ENCODE measurements at places on chromosomes 16 and 17. TPM values are rescaled to one million over a fixed set of nuclear protein-coding genes. Genes with fewer than 3 reads are reported as not detected.
A peak's percentile ranks its signal among the peaks of the same experiment; 100 is the strongest.

Gene TMC5
- total RNA-seq = not detected

GRCh38 chr17:37708616-37709212 lies 36.1 kb downstream of the HNF1B start:
- no peak overlapping the region for H3K4me3 ChIP-seq
- H3K36me3 ChIP-seq = no peaks in the 10 kb centered on the region
- peak; percentile 12 for DNase-seq
- H3K27me3 ChIP-seq = peaks cover 33% of the 10 kb centered on the region

DNA sequence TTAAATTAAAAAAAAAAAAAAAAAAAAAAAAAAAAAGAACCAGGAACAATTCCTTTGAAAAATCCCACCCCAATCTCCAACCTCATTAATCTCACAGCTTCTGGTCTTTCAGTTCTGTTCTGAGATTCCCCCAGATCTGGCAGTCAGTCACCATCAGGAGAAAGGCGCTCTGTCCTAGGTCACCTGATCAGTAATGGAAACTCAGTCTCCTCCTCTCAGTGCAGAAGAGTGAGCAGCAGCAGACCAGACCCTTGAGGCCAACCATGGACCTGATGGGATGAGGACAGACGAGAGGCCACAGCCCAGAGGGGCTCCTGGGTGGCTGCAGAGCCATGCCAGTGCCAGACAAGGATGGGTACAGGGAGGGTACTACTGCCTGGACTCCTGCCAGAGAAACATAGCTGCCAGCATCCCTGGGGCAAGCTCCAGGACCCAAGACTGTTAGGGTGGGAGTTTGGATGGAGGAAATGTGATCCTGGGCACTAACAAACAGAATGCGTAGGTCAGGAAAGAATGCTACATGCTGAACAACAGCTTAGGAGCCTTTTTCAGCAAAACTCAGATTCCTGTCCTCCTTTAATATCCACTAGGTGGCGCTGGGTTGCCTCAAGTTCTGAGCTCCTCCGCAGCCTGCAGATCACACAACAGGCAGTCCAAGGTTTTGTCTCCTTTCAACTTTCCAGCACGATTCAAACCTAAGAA lies 28.7 kb downstream of the MPG start:
- no peak overlapping the region for H3K27ac ChIP-seq
- peak; percentile 62 for DNase-seq
- H3K4me3 ChIP-seq = no peak overlapping the region
- H3K27me3 ChIP-seq = no peaks in the 10 kb centered on the region
- H3K36me3 ChIP-seq = peaks cover 14% of the 10 kb centered on the region

Gene HBA1
- not detected for total RNA-seq

- no peak overlapping the region for H3K27ac ChIP-seq
- H3K36me3 ChIP-seq = peaks cover 10% of the 10 kb centered on the region
- no peak overlapping the region for H3K4me3 ChIP-seq
- H3K27me3 ChIP-seq = no peaks in the 10 kb centered on the region
These were observed 183.9 kb downstream of the PARN start for GRCh38 chr16:14445937-14446715.

Gene MLX
- total RNA-seq = 38.4 TPM

GRCh38 chr16:5027575-5028235 lies 6.0 kb downstream of the NAGPA start:
- H3K4me3 ChIP-seq = no peak overlapping the region
- no peaks in the 10 kb centered on the region for H3K27me3 ChIP-seq
- no peak for DNase-seq
- H3K36me3 ChIP-seq = peaks cover 3% of the 10 kb centered on the region
- peaks cover 6% of the 10 kb centered on the region for H3K4me1 ChIP-seq

GRCh38 chr16:54923055-54923473 lies 7.6 kb upstream of the IRX5 start:
- H3K4me3 ChIP-seq = no peak overlapping the region
- DNase-seq = no peak
- peaks cover 49% of the 10 kb centered on the region for H3K27me3 ChIP-seq
- H3K4me1 ChIP-seq = peaks cover 7% of the 10 kb centered on the region
- peaks cover 1% of the 10 kb centered on the region for H3K36me3 ChIP-seq

DNA sequence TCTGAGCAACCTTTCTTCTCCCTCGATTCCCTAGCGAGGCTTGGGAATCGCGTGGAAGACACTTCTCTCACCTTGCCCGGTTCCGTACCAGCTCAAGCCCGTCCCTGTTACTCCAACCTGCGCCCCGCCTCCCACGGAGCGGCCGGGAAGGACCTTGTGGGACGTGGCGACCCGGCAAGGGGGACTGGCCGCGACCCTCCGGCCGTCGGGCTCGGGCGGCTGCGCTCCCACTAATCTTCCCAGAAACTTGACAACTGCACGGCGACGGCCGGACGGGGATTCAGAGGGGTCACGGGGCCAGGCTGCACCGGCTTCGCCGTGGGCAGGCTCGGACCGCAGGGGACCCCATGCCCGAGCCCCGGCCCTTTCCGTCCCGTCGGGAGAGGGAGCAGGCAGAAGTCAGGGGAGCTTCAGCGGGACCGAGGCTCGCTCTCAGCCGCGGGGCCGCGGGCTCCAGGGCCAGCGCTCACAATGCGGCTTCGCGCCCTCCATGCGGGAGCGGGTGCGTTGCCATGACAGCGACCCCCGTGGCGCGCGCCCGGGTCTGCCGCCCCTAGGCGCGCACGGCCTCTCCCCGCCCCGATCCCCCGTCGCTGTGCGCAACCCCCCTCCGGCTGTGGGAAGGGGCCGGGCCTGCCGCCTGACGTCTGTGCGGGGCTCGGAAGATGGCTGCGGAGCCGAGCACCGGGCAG lies at the start of gene SGSM2:
Gene SGSM2, plus strand, starts transcription at position 650 of the 692 bp plus-strand sequence. CDS start 188 bp downstream, outside the sequence.
- H3K27ac ChIP-seq = peak within 1 kb of the TSS; percentile 90
- H3K36me3 ChIP-seq = peaks cover 11% of the 10 kb centered on the region
- peak within 1 kb of the TSS; percentile 100 for H3K4me3 ChIP-seq
- no peaks in the 10 kb centered on the region for H3K27me3 ChIP-seq
- peaks cover 14% of the 10 kb centered on the region for H3K4me1 ChIP-seq
- peak; percentile 70 for DNase-seq

Gene USP31
- 5.7 TPM for total RNA-seq

DNA sequence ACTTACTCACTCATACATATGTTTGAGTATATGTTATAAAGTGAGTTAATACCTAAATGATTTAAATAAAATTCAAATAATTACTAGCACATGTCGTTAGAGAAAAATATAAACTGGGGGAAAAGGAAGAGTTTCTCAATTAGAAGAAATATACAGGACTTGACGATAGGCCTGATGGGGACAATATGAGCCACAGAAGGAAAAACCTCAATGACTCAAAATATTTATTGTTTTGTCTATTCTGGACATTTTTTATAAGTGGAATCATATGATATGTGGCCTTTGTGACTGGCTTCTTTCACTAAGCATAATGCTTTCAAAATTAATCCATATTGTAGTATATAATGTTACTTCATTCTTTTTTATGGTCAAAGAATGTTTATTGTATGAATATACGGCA lies 339.2 kb upstream of the PMFBP1 start:
- no peak overlapping the region for H3K27ac ChIP-seq
- no peak for DNase-seq
- no peaks in the 10 kb centered on the region for H3K36me3 ChIP-seq

All from activated CD4-positive, alpha-beta memory T cell treated with anti-CD3 and anti-CD28 coated beads for 36 hours (primary cell).